ENCODE measurements at places on chromosomes 3 and 15.

GRCh38 chr15:36675008-36675407 lies 95.6 kb downstream of the CDIN1 start:
- no peak for DNase-seq

DNA sequence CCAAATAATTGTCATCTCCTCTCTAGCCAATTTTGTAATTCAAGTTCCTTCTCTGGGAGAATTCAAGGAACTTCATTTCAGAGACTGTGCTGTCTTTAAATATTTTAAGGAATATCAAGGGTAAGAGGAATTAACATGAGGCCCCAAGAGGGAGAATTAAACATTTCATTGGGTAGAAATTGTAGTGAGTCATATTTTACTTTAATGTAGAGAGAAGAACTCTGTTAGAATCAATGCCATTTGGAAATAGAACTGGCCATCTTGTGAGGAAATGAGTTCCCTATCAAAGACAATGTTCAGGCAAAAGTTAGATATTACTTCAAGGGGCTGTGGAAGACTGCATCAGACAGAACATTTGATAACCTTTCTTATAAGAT lies 43.5 kb upstream of the TP63 start:
- no peak for DNase-seq

- DNase-seq: peak; percentile 33
Observed at GRCh38 chr15:39777496-39777895, 5.1 kb downstream of the FSIP1 start.

- DNase-seq: no peak
Observed at GRCh38 chr3:107965136-107965655, 125.6 kb downstream of the CD47 start.

DNA sequence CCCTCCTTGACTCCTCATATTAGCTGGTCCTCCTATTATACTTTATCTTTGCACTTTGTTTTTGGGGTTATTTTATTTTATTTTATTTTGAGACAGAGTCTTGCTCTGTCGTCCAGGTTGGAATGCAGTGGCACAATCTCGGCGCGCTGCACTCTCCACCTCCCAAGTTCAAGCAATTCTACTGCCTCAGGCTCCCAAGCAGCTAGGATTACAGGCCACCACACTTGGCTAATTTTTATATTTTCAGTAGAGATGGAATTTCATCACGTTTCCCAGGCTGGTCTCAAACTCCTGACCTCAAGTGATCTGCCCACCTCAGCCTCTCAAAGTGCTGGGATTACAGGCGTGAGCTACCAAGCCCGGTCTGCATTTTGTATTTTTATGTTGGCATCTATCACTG lies 126.7 kb downstream of the FOXB1 start:
- DNase-seq: no peak

- no peak for DNase-seq
Observed at GRCh38 chr15:76963596-76963995, 31.3 kb upstream of the PSTPIP1 start.

DNA sequence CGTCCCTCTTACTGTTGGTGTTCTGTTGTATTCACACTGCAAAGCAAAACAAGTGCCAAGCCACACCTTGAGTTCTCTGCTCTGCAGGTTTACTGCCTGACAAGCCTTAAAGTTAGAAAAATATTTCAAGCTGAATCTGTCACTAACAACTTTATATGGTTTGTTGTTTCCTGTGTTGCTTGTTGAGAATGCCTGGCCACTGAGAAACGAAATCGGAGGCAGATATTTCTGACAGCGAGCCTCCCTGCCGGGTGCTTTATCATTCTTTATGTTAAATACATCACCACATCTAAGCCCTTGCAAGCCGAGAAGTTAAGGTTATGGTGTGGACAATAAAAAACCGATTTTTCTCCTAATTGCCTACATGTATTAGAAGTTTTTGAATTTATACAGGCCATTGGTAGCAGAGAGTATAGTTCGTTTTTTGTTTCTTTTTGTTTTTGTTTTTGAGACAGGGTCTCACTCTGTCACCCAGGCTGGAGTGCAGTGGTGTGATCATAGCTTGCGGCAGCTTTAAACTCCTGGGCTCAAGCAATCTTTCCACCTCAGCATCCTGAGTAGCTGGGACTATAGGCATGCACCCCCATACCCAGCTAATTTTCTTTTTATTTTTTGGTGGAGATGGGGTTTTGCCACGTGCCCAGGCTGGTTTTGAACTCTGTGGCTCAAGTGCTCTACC lies 188.4 kb upstream of the ICE2 start:
- DNase-seq: no peak

DNA sequence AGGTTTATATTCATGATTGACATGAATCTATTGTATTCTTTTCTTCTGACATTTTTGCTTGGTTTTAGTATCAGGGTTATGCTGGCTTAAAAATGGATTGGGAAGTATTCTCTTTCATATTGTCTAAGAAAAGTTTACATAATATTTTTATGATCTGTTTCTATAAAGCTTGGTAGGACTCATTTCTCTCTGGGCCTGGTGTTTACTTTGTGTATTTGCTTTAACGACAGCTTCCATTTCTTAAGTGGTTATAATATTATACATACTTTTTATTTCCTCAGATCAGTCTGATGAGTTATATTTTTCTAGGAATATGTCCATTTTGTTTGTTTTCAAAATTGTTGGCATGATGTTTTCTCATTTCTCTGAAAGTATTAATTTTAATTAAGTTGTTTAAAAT lies 117.9 kb upstream of the IL12A start:
- DNase-seq: no peak

- peak; percentile 54 for DNase-seq
Observed at GRCh38 chr3:129727707-129728106, 121.2 kb upstream of the PLXND1 start.

- peak; percentile 17 for DNase-seq
Observed at GRCh38 chr3:114660808-114661207, 367.0 kb downstream of the TIGIT start.

DNA sequence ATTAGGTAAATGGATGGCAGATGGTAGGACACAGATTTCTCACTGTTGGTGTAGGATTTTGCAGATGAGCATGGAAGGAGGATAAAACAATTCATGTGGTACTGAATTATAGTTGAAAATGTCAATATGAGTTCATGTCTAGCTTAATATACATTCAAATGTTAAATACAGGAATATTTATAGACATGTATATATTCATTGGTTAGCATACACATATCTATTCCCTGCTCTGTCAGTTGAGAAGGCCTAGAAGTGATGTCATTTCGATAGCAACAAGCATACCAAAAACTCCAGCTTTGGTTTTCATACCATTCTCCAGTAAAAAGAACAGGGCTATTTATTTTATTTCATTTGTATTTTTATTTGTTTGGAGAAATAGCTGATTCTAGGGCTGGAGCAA lies 497.1 kb downstream of the EPHB1 start:
- DNase-seq: no peak

DNA sequence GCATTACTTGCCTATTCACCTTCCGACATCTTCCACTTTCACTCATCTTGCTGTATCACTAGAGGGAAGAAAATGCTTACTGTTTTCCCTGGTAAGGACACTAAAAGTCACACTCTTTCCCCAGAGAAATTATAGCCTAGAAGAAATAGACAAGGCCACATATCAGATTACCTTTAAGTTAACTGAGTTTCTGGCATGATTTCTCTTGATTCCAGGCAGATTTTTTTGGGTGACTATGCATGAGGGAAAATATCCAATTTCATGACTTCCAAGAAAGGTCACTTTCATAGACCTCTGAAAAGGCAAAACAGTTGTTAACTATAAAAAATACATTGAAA lies 30.3 kb downstream of the TCF12 start:
- peak; percentile 24 for DNase-seq

DNA sequence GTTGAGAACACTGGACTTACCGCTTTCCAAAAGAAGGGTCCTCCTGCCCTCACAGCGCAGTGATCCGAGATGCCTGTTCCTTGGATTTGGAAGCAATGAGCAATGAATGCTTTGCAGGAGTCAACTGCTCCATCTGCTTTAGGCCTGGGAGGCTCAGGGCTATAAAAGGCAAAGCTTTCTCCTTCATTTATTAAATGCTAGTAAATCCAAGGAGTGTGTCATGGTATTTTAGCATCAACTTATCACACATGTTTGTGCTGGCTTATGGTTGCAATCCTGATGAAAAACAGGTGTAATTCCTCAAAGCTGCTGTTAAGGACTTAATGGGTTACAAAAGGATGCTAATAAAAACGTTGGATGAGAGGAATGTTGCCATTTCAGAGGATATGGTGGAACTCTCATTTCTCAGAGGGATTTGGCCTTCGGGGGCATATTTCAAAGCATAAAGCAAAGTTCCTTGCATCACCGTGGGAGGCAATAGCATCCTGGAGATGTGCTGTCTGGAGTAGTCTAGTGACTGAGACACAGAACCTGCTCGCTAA lies 158.5 kb upstream of the TPM1 start:
- peak; percentile 86 for DNase-seq

DNA sequence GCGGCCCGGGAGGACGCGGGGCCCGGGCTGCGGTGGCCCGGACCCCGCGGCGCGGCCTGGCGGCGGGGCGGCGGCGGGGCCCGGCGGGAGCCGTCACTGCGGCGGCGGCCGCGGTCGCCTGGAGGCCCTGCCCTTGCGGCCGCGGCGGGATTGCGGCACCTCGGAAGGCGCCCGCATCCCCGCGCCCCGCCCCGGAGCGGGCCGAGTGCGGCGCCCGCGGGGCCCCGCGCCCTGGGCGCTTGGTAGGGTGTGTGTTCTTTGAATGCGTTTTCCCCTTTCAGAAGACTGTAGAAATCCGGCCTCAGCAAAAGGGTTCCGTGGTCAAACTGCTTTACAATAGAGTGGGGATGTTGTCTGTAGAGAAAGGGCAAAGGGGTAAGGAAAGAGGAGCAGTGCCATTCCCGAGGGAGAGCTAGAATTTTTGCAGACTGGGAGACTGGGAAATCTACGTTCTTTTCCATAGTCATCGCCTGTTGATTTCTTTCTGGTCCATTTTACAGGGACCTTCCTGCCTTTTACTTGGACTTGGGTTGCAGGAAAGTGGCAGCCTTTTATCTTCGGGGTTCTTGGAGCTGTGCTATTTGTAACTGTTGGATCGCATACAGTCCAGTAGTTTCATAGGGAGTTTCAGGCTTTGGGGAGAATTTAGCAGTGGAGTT lies 630 bp downstream of the SNRK start:
- peak; percentile 56 for DNase-seq

- no peak for DNase-seq
Observed at GRCh38 chr15:43463507-43463906, 29.4 kb downstream of the TP53BP1 start.

- DNase-seq: no peak
Observed at GRCh38 chr3:4744405-4745234, 234.6 kb upstream of the BHLHE40 start.
